ENCODE measurements at places on chromosomes 3 and 15. TPM values are rescaled to one million over a fixed set of nuclear protein-coding genes. Genes with fewer than 3 reads are reported as not detected.
A peak's percentile ranks its signal among the peaks of the same experiment; 100 is the strongest.

DNA sequence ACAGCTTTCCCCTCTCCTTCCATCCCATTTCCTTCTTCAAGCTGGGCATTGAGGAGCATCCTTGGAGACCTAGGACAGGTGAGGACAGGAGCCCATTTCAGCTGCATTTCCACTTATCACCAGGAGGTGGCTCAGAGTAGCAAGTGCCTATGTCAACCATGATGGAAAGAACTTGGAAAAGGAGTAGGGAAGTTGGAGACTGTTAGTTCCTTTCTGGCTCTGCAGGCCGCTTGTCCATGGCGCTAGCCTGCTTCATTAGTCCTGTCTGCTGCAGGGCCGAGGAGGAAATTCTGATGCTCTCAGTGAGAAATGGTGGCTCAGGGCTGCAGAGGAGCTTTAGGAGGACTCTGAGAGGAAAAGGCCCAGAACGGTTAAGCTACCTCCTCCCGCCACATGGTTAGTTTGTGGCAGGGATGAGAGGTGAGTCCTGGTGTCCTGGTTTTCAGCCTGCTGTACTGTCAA, 7.0 kb upstream of the CD276 start:
- H3K36me3 ChIP-seq = no peaks in the 10 kb centered on the region
- peaks cover 4% of the 10 kb centered on the region for H3K27me3 ChIP-seq
- H3K4me1 ChIP-seq = no peaks in the 10 kb centered on the region

DNA sequence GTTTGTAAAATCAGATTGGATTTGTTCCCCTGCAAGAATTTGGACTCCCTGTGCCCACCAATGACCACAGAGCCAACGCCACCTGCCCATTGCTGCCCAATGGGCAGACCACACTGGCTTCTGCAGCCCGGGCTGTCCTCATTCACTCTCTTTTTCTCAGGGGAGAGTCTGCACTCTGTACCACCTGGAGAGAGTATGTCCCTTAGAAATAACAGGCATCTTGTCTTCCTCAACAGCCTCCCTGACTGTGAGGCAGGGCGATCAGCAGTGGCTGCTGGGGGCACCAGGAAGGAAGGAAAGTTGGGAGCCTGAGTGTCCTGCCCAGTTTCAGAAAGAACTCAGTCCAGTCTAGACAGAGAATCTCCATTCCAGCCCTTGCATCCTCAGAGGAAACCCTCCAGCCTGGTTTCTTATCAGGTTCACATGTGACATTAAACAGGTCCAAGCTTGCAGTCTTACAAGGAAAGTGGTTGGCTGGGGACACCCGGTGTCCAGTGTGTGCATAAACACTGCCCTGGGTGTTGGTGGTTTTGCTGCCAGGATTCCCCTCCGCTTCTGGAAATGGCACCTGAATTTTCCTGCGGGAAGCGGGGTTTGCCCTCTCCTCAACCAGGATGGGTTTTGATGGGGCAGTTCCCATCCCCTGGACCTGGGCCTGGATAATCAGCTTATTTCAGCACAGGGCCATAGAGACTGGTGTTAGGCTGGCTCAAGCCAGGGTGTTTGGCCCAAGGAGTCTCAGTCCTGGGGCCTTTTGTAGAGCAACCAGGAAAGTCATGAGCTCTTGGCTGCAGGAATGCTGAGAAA, 37.2 kb downstream of the SSUH2 start:
- no peak overlapping the region for H3K4me3 ChIP-seq
- H3K36me3 ChIP-seq = no peaks in the 10 kb centered on the region
- peak; percentile 61 for DNase-seq
- H3K4me1 ChIP-seq = peaks cover 10% of the 10 kb centered on the region
- no peaks in the 10 kb centered on the region for H3K27me3 ChIP-seq

DNA sequence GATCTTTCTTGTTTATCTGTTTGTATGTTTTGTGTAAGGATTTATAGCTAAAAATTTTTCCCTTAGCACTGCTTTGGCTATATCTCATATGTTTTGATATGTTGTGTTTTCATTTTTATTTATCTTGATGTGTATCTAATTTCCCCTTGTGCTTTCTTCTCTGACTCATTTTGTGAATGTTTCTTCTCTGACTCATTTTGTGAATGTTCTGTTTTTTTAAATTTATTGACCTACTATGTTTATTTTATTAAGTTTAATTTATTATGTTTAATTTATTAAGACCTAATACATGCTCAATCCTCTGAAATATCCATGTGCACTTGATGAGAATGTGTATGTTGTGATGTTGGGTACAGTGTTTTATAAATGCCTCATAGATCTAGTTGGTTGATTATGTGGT, 793.5 kb upstream of the CADM2 start:
- no peak overlapping the region for H3K4me3 ChIP-seq
- no peaks in the 10 kb centered on the region for H3K36me3 ChIP-seq
- no peak overlapping the region for H3K27ac ChIP-seq

- no peak overlapping the region for H3K27ac ChIP-seq
- peaks cover 5% of the 10 kb centered on the region for H3K4me1 ChIP-seq
- peaks cover 3% of the 10 kb centered on the region for H3K36me3 ChIP-seq
- no peaks in the 10 kb centered on the region for H3K27me3 ChIP-seq
- no peak overlapping the region for H3K4me3 ChIP-seq
- no peak for DNase-seq
Observed at GRCh38 chr15:42832576-42832975, 88.0 kb downstream of the TTBK2 start.

- H3K4me1 ChIP-seq = no peaks in the 10 kb centered on the region
- H3K4me3 ChIP-seq = no peak within 1 kb of the TSS
- H3K36me3 ChIP-seq = no peaks in the 10 kb centered on the region
- no peak for DNase-seq
- H3K27ac ChIP-seq = no peak within 1 kb of the TSS
Observed at GRCh38 chr3:52777127-52777958, at the start of gene ITIH1. Gene ITIH1, plus strand, starts transcription at chr3:52777599. Its CDS starts 17 bp downstream, at chr3:52777616.

GRCh38 chr15:36982430-36982829, 117.9 kb downstream of the MEIS2 start:
- H3K4me3 ChIP-seq = no peak overlapping the region
- H3K36me3 ChIP-seq = no peaks in the 10 kb centered on the region
- H3K27me3 ChIP-seq = no peaks in the 10 kb centered on the region
- H3K27ac ChIP-seq = no peak overlapping the region
- no peak for DNase-seq

DNA sequence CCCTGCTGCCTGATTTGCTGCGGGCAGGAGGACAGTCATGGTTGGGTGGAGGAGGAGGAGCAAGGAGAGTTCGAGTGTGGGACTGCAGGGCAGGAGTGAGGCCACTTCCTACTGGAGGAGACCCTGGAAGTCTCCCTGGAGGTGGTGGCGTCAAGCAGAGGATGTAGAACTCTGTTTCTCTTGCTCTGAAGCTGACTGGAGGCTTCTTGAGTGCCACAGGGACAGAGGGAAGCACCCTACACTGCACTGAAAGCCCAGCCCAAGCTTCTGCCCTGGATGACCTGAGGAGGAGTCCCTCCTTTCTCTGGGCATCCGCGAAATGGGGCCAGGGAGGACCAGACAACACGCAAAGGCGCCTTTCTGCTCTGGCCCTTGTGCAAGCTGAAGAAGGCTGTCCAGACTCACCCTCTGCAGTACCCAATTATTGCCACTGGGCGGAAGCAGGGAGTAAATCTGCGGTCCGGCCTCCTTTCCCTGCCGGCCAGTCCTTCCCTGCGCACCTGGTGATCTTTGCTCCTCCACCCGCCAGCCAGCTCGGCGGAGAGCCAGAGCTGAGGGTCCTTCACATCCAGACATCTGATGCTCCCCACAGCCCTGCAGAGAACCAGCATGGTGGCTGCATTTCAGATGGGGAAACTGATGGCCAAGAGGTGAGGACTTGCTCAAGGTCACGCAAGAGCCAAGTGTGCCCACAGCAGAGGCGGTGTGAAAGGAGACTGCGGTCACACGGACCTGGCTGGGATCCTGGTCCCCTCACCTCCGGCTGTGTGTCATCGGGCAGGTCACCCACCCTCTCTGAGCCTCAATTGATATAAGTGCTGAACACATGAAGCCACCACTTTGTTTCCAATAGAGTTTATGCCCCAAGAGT, 207.1 kb downstream of the TBC1D2B start:
- H3K4me1 ChIP-seq = no peaks in the 10 kb centered on the region
- no peak overlapping the region for H3K27ac ChIP-seq
- DNase-seq = peak; percentile 65

IGSF11 gene
- 4.2 TPM for total RNA-seq

SH3GL3 gene
- total RNA-seq = not detected

LRRC31 gene
- not detected for total RNA-seq

IL17RC gene
- total RNA-seq = 10.4 TPM

VPS39 gene
- total RNA-seq = 46.5 TPM

SLC22A13 gene
- 0.29 TPM for total RNA-seq

Measured in psoas muscle (tissue), 8 donors.